ENCODE measurements at places on chromosomes 5 and 9.

GRCh38 chr9:87703636-87704276 is 22.2 kb upstream of the CTSL start:
- H3K4me1 ChIP-seq: peaks cover 3% of the 10 kb centered on the region
- peak overlapping the region; percentile 55 for H3K27ac ChIP-seq
- peaks cover 3% of the 10 kb centered on the region for H3K36me3 ChIP-seq
- H3K4me3 ChIP-seq: no peak overlapping the region
- DNase-seq: no peak

- H3K27ac ChIP-seq: no peak overlapping the region
- no peaks in the 10 kb centered on the region for H3K4me1 ChIP-seq
- no peaks in the 10 kb centered on the region for H3K27me3 ChIP-seq
- no peak for DNase-seq
- no peak overlapping the region for H3K4me3 ChIP-seq
- H3K36me3 ChIP-seq: no peaks in the 10 kb centered on the region
These were observed 216.8 kb upstream of the PIK3R1 start for GRCh38 chr5:67998709-67999261.

GRCh38 chr5:102433473-102433872 is 65.3 kb downstream of the SLCO6A1 start:
- no peak overlapping the region for H3K27ac ChIP-seq
- H3K27me3 ChIP-seq: no peaks in the 10 kb centered on the region
- H3K36me3 ChIP-seq: no peaks in the 10 kb centered on the region
- no peak overlapping the region for H3K4me3 ChIP-seq

- no peak for DNase-seq
- no peaks in the 10 kb centered on the region for H3K27me3 ChIP-seq
- H3K4me1 ChIP-seq: no peaks in the 10 kb centered on the region
- H3K27ac ChIP-seq: no peak overlapping the region
- no peak overlapping the region for H3K4me3 ChIP-seq
These were observed 135.0 kb downstream of the TAF11L14 start for GRCh38 chr5:17769277-17769676.

DNA sequence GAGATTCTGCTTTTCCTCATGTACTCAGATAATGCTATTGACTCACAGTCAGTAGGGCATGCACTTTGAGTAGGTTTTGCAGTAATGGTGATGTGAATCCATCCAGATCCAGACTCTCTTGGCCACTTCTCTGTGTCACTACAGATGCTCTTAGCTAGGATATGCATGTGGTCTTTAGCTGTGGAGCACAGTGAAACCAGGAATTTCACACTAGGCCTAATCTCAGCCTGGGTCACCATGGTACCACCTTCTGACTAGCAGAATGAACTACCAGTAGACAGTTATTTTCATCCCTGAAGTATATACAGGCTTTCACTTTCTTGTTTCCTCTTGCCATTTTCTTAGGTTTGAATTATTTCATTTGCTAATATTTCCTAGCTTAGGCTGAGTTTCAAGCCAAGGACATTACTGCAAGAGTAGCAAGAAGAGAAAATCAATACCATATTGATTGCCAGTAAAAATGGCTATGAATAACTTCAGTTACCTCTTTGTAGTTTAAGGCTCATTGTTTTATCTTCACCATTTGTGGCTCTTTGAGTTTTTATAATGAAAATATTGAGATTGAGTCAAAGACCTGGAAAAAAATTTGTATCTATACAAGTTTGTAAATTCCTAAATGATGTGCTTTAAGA is 28.4 kb upstream of the CSNK1G3 start:
- H3K4me3 ChIP-seq: no peak overlapping the region
- no peak overlapping the region for H3K27ac ChIP-seq
- H3K36me3 ChIP-seq: no peaks in the 10 kb centered on the region
- DNase-seq: no peak
- peaks cover 7% of the 10 kb centered on the region for H3K27me3 ChIP-seq

GRCh38 chr5:133825631-133826289 is 142.7 kb downstream of the C5orf15 start:
- no peaks in the 10 kb centered on the region for H3K36me3 ChIP-seq
- H3K4me1 ChIP-seq: no peaks in the 10 kb centered on the region
- DNase-seq: no peak
- H3K27ac ChIP-seq: no peak overlapping the region

DNA sequence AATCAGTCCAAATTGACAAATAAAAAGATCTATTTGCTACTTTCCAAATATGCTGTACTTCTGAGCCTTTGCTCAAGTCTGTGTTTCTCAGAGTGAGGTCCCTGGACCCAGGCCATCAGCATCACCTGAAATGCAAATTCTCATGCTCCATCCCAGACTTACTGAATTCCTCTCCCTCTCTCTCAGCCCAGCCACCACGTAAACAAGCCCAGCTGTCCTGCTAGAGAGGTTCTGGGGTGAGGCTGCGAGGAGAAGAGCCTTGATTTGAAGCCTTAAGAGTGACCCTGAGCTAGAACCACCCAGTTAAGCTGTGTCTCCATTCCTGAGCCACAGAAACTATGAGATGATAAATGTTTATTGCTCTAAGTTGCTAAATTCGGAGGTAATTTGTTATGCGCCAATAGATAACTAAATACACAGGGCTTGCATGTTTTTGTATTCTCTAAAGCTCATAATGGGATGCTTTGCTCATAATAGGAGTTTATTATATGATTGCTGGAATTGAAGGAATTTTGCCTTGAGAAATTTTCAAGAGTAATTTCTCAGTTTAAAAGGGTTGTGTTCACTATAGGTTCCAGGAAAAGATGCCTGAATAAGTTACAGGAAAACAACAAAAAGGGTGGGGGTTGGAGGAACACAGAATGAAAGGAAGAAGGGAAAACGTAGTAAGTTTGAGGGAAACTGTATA is 98.9 kb upstream of the SPATA31D4 start:
- H3K4me3 ChIP-seq: no peak overlapping the region
- no peaks in the 10 kb centered on the region for H3K27me3 ChIP-seq
- H3K36me3 ChIP-seq: no peaks in the 10 kb centered on the region
- H3K27ac ChIP-seq: no peak overlapping the region

DNA sequence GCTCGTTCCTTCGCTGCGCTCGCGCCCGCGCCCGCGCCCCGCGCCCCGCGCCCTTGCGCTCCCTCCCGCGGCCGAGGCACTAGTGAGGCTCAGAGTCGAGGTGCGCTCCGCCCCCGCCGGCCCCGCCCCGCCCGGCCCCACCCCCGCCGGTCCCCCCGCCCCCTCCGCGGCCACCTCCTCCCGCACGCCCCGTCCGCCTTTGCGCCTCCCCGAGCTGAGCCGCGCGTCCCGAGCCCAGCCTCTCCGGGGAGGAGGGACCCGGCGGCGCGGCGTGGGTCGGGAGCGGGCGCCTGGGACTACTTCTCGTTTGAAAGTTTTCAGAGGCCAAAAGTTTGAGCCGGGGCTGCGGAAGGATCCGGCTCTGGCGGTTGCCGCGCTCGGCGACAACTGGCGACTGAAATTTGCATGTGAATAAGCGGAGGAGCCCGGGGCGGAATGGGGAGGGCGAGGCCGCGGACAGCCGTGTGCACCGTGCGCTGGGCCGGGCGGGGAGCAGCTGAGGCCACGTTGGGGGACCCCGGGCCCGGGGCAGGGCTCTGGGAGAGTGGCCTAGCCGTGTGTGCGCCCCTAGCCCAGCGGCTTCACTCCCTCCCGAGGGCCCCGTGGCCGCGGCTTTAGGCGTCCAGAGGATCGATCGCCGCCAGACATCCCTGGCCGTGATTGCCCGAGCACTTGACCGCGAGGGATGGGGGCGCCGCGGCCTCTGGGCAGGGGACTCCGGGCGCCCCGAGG is at the start of gene NOTCH1:
Gene NOTCH1, minus strand, starts transcription at position 84 of the 732 bp plus-strand sequence. CDS start 262 bp downstream, outside the sequence.
- peaks cover 34% of the 10 kb centered on the region for H3K4me1 ChIP-seq
- peaks cover 7% of the 10 kb centered on the region for H3K27me3 ChIP-seq
- peak; percentile 93 for DNase-seq
- peak within 1 kb of the TSS; percentile 85 for H3K27ac ChIP-seq
- H3K36me3 ChIP-seq: no peaks in the 10 kb centered on the region
- peak within 1 kb of the TSS; percentile 77 for H3K4me3 ChIP-seq

DNA sequence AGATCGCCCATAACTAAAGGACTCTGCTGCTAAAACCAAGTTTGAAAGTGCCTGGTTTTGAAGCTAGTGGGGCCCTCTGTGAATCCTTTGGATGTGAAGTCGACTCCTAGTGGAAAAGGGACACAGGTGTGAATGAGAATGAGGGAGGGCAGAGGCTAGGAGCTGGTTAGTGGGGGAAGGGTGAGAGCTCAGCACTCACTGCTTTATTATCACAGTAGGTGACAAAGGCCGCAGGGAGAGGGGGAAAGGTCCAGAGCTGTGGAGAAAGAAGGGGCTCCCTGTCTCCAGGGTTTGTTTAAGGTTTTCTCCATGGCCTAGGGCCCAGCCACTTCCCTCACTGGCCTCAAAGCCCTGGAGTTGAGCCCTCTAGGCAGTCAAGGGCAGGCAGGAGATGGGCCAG is 3.5 kb downstream of the HDHD3 start:
- H3K27ac ChIP-seq: no peak overlapping the region
- no peak for DNase-seq
- no peaks in the 10 kb centered on the region for H3K36me3 ChIP-seq

GRCh38 chr5:44691802-44692201 is 116.9 kb upstream of the MRPS30 start:
- no peak for DNase-seq
- no peak overlapping the region for H3K4me3 ChIP-seq
- H3K4me1 ChIP-seq: no peaks in the 10 kb centered on the region

GRCh38 chr9:107734256-107735013 is 244.9 kb upstream of the KLF4 start:
- H3K4me1 ChIP-seq: peaks cover 46% of the 10 kb centered on the region
- H3K4me3 ChIP-seq: no peak overlapping the region
- no peaks in the 10 kb centered on the region for H3K27me3 ChIP-seq
- DNase-seq: peak; percentile 28

DNA sequence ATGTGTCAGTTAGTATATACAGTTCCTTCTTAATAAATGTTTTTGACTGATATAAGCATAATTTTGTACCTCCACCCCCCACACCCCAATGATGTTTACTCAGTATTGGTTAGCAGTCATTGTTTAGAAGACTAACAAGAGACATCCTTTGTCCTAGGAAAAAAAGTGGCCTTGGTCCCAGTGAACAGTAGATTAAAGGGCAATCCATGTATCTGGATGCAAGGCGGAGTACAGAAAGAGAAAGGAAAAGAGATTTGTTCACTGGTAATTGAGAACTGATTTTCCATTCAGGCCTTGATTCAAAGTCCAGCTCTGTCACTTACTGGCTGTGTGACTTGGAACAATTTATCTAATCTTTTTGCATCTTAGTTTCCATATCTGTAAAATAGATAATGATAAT is 4.6 kb downstream of the RALGPS1 start:
- peak; percentile 30 for DNase-seq
- no peaks in the 10 kb centered on the region for H3K36me3 ChIP-seq
- H3K27me3 ChIP-seq: no peaks in the 10 kb centered on the region
- peak overlapping the region; percentile 42 for H3K27ac ChIP-seq

DNA sequence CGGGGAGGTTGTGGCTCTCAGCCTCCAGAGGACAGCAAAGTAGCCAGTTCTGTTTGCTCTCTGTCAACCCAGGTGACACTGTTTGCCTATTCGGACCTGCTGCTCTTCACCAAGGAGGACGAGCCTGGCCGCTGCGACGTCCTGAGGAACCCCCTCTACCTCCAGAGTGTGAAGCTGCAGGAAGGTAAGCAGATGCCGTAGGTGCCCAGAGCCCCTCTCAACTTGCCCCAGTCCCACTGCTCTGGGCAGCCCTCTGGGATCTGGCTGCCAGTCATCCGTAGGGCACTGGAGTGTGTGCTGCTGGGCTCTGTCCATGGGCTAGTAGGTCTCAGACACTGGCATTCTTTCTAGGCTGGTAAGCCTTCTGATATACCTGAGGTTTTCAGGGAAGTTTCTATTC is 59.3 kb downstream of the RGS3 start:
- H3K36me3 ChIP-seq: no peaks in the 10 kb centered on the region
- no peaks in the 10 kb centered on the region for H3K27me3 ChIP-seq
- no peak overlapping the region for H3K4me3 ChIP-seq
- H3K27ac ChIP-seq: peak overlapping the region; percentile 97

GRCh38 chr5:7474821-7475403 is 79.0 kb downstream of the ADCY2 start:
- no peak for DNase-seq
- H3K27me3 ChIP-seq: no peaks in the 10 kb centered on the region
- H3K4me3 ChIP-seq: no peak overlapping the region
- no peaks in the 10 kb centered on the region for H3K36me3 ChIP-seq
- H3K27ac ChIP-seq: no peak overlapping the region

- DNase-seq: no peak
- H3K36me3 ChIP-seq: no peaks in the 10 kb centered on the region
These were observed 21.4 kb upstream of the ISOC1 start for GRCh38 chr5:129073111-129073510.

DNA sequence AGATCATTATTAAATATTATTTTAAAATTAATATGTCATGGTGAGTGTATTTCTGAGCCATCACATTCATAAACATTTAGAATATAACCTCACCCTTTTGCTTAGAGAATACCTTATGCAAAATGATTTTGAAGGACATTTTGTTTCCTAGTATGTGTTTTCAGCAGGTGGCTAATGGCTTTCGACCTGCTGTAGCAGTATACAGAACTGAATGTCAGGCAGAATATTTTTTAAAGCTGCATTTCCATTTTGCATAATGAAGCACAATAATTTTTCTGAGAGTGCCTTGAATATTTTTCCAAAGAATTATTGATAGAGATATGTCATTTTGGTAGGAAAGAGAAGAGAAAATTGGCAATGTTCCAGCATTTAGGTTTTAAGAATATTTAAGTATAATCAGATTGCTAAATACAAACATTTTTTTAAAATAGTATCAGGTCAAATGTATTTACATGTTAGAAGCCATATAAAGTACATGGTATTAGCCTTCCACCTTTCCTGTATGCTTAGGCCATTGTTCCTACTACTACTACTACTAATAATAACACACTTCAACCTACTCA is 42.3 kb downstream of the PAM start:
- no peak overlapping the region for H3K4me3 ChIP-seq
- H3K27me3 ChIP-seq: no peaks in the 10 kb centered on the region
- no peak overlapping the region for H3K27ac ChIP-seq
- DNase-seq: no peak
- peaks cover 3% of the 10 kb centered on the region for H3K4me1 ChIP-seq

DNA sequence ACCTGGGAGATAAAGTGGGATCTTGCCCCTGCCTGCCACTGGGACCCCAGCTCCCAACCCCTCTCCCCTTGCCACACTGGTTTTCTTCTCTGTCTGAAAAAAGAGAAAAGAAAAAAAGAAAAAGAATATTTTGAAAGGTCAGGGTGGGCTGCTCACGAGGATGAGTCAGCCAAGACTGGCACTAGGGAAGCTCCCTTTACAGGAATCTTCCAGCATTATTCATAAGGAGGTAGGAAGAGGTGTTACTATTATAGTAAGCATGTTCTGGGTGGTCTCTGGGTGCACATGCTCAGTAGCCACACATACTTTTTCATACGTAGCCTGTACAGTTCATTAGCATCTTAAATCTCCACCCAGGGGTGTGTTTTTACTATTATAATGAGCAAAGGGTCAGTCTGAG is 46.8 kb upstream of the HAND1 start:
- no peaks in the 10 kb centered on the region for H3K27me3 ChIP-seq
- no peak overlapping the region for H3K4me3 ChIP-seq
- DNase-seq: peak; percentile 25
- H3K4me1 ChIP-seq: peaks cover 25% of the 10 kb centered on the region
- H3K27ac ChIP-seq: peak overlapping the region; percentile 91

All from hepatocyte (in vitro differentiated cells).